ENCODE measurements at places on chromosomes 16 and 17.

DNA sequence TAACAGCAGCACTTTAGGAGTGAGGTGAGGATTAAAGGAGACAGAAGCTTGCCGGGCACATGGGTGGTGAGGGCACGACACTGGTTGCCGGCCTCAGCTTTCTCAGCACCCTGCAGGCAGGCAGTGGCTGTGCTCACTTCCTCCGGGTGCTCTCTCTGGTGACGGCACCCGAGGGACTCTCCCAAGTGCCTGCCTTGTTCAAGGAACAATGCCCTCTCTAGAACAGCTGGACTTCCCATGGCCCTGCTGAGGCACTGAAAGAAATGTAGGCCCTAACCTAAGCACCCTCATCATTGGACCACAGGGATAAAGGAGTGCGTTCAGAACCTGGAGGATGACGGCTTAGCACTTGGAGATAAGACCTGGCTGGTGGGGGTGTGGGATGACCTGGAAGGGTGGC lies 72.7 kb downstream of the N4BP1 start:
- DNase-seq = no peak

DNA sequence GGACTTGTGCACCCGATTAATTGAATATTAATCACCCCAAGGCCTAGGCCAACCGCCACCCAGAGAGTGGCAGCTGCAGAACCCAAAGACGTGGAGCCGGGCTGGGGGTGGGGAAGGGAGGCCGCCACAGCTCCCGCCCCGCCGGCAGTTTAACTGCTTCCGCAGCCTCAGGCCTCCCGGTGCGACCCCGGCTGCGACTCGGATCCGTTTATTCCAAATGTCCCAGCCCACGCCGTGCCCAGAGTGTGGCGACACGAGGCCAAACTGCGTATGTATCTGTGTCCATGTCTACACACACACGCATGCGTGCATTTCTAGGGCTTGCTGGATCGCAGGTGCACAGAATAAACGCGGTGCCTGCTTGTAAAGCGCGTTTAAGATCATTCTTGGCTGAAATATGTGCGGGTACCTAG lies 802 bp upstream of the TOB1 start:
- DNase-seq = peak; percentile 52

GRCh38 chr16:83733301-83733700 lies 74.5 kb upstream of the HSBP1 start:
- DNase-seq = no peak

DNA sequence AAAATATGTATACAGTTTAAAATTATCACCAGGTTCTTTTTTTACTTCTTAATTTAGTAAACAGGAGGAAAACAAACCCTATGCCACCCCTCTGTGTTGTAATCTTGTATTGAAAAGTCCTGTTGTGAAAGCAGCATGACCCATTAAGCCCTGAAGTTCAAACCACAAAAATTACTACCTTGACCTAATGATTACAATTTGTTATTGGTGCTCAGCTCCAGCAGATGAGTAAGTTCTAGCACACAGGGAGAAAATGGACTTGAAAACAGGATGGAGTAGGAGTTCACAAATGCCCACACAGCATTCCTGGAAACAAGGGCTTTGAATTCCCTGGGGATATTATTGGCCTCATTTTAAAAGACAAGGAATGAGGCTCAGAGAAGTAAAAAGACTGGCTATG lies 505.8 kb upstream of the ERCC4 start:
- no peak for DNase-seq

GRCh38 chr17:17732444-17732843 lies 51.2 kb downstream of the RAI1 start:
- DNase-seq = no peak

DNA sequence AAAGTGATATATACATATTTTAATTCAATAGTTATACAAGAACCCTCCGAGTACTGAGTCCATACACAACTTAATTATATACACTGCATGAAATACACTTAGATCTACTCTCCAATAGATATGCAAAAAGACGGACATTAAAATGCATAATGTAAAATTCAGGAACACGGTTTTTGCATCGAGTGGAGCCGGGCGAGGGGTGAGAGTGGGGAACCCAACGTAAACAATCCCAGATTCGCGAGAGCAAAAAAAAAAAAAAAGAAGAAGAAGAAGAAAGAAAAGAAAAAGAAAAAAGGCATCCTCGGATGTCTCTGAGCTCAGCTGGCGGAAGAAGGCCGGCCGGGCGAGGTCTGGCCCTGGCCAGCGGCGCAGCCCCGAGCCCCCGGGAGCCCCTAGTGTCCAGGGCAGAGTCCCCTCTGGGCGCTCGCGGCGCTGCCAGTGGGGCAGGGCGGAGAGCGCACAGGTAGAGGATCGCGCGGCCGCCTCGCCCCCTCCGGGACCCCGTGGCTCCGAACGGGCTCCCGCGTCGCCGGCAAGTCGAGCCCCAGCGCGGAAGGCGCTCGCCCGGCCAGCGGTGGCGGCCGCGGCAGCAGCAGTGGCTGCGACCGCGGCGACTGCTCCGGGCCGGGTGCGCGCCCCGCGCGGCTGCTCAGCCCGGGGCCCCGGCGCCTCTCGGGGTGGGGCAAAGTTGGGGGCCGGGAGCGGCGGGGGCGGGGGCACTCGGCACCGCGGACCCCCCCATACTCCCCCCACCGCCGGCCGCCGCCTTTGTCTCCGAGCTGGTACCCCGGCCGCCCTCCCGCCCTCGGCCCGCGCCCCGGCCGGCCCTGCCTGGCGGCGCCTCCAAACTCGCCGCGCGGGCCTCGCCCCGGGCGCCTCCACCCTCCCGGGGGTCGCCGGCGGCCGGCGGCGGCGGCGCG lies 9.6 kb upstream of the ZFHX3 start:
- DNase-seq = peak; percentile 44

GRCh38 chr16:88340755-88341150 lies 42.0 kb upstream of the ZNF469 start:
- no peak for DNase-seq

DNA sequence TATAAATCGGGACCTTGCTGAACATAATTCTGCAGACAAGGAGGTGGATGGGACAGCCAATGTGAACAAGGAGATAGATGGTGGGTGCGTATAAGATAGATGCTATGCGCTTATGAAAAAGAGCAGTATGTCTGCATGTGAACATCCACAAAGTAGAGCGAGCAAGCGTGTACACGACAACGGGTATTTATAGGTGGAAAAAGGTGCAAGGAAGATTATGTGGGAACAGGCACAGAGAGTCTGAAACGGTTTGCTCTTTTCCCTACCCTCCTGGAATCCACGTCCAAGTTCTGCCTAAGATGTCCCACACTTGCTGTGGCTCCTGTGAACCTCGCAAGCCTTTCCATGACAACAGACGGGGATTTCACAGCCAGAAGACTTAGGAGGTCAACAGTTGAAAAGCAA lies 43.0 kb downstream of the SNX11 start:
- no peak for DNase-seq

GRCh38 chr17:38886643-38887010 lies 16.8 kb downstream of the LASP1 start:
- DNase-seq = no peak

DNA sequence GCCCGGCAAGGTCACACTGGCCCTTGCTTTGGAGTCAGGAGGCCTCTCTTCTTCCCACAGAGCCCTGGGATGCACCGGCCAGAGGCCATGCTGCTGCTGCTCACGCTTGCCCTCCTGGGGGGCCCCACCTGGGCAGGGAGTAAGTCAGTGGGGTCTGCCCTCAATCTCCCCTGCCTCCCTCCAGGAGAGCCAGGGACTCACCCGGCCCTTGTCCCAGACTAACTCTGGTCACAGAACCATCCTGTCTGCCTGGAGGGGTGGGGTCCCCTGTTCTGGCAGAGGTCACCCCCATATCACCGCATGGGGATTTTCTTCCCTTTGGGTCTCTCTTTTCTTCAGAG lies 222 bp downstream of the ZG16B start:
- DNase-seq = no peak

- no peak for DNase-seq
These were observed 31.9 kb upstream of the NUDT7 start for GRCh38 chr16:77690416-77690815.
